ENCODE measurements at places on chromosomes 11 and 22. TPM values are rescaled to one million over a fixed set of nuclear protein-coding genes. Genes with fewer than 3 reads are reported as not detected.

DNA sequence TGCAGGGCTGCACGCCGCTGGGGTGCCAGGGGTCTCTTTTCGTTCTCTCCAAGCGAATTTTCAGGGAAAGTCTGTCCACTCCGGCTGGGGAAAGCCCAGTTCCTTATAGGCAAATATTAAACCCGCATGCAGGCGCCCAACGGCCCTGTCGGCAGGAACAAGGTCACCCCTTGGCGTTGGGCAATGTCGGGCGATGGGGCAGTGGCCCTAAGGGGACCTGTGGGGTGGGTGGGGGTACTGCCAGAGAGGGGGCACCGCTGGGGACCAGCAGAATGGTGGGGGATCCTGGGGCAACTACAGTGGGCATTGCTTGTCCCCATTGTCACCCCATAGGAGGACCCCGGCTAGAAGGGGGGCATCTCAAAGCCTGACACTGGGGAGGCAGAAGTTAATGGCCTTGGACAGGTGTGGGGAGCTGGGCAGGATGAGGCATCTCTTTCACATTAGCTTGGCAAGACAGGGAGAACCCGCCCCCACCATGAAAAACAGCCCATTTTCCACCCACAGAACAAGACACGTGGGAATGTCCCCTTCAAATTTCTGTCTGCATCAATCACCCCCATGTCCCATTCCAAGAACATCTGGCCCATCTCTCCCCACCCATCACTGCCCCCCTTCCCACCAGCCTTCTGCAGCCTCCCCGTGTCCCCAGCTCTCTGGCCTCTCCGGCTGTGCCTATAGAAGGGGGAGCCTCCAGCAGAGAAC lies 5.5 kb upstream of the IGF2 start:
- DNase-seq: no peak

DNA sequence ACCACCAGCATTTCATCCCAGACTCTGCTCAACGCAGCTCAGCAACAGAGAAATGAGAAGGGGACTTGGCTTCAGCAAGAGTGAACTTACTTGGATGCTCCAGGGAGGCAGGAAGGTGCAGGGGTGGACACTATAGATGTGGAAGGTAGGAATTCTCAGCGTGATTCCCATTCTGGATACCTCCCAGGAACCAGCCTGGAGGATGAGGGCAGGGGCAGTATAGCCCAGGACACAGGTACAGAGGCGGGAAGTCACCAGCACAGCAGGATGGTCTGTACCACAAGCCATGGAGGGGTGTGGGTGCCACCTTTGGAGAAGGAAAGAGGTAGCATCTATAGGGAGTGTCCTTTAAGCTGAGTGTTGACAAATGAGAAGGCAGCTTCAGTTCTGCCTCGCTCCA lies 1275.2 kb downstream of the TBC1D22A start:
- no peak for DNase-seq

DNA sequence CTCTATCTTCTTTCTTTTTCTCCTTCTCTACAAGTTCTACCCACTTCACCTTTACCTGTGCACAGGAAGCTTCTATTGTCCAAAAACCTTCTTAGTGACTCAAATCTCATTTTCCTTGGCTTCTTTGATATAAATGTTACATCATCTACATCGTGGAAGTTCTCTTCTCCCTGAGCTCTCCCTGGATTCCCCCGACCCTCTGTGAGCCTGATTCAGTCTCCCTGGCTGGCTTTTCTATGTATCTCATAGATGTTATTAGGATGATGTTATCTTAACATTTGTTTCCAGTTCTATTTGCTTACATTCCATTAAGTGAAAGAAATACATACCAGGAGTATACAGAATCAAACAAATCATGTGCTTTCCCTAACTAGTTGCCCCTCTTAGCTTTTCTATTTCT lies 235.8 kb upstream of the PITPNB start:
- DNase-seq: no peak

DNA sequence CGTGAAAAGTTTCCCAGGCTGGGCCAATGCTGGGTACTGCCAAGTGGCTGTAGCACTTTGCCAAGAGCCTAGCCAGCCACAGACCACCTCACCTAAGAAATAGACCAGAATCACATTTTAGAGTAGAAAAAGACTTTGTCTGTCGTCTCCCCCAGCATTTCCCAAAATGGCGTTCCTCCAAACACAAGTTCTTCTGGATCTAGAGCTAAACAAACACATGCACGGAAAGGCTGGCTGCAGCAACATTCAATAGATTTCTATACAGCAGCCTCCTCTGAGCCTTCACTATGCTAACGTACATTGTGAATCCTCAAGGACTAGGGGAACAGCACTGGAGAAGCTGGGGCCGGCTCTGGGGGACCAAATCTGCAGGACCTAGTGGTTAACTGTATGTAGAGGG lies 65.0 kb downstream of the EFCAB6 start:
- no peak for DNase-seq

DNA sequence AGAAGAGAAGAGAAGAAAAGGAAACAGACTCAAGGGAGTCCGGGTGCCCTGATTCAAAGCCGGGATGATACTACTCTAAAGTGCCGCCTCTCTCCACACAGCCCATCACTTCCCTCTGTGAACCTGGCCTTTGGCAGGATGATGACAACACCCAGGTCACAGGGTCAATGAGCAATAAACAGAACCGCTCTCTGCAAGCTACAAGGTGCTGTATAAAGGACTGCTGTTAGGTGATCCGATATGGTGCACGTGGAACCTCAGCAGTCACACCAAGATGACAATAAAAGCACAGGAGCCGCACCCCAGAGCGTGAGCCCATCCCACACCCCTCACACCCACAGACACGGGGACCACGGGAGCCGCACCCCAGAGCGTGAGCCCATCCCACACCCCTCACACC lies 10.7 kb downstream of the TTLL1 start:
- no peak for DNase-seq

DNA sequence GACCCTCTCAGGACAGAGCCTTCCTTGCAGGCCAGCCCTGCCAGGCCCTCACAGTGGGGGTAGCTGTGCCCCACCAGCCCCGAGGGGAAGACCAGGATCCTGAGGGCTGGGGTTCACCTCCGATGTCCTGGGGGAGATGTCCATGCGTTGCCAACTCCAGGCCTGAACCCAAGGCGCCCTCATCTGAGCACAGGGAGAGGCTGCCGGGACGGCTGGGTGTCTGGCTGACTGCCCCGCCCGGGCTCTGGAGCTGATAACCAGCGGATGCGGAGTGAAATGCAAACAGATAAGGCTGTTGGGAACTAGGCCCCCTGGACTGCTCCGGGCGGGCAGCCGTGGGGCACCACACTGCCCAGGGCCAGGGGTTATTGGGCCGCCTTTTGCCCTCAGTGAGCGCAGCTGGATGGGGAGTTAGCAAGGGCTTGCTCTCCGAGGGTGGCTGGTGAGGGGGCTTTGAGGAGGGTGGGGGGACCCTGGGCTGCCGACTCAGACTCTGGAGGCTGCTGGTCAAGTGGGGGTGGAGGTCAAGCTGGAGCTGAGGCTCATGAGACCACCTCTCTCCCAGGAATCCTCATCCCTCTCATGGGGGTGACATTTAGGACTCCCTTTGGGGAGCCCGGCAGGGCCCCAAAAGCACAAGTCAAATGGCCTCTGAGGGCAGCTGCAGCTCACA lies 5.6 kb upstream of the MUC6 start:
- DNase-seq: no peak

GRCh38 chr22:49588739-49589138 lies 238.9 kb downstream of the BRD1 start:
- no peak for DNase-seq

DNA sequence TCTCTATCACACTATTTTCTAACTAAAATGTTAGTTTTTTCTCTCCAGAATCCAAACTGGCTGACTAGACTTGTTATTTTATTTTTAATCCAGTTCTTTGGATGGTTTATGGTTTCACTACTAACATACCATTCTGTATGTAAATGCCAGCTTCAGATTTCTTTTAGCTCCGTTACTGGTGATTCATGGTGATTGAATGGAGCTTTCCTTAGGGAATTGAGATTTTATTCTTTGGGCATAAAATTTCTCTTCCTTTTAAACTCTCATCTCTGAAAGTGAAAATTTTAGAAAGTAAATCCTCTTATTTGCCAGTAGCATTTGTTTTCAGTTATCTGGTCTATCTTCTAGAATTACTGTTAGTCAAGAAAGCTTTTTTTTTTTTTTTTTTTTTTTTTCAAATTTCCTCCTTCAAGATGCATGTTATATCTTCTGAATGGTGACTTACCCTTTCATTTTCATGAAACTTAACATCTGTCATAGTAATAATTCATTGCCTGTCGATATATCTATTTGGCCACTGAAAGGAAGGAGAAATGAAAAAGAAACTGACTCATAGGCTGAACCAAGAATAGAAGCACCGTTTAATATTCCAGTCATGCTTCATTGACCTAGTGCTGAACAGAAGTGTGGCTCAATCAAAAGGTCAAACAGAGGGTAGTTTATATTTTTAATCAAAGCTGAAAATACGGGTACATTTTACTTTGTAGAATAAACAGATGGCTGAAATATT lies 6.4 kb downstream of the ENDOD1 start:
- peak; percentile 87 for DNase-seq

GRCh38 chr11:27348340-27348873 lies 14.6 kb downstream of the CCDC34 start:
- no peak for DNase-seq

DNA sequence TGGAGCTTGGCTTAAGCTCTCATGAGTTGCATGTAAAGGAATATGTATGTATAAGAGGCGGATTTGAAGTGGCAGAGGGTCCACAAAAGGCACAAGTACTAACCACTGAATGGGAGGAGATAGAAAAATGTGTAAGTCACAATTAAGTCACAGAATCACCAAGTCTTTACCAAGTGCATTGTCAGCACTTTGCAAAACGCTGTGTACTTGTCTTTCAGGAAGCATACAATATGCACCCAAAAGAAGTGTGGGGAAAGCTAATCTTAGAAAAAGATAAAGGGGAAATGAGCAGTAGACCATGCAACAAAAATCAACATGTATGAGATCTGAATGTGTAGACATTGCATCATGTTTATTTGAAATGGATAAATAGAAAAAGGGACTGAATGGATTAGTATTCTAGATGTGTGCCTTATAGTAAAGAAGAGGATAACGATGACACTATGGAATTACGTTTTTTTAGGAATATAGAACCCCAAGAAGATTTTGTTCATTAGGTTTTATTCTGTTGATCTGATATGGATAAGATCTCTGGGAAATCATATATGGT lies 4.5 kb downstream of the CNTF start:
- DNase-seq: no peak

- DNase-seq: peak; percentile 52
Measured at GRCh38 chr11:47928426-47928825, 51.9 kb upstream of the PTPRJ start.

GRCh38 chr22:39932918-39933649 lies 27.1 kb upstream of the TMA7B start:
- peak; percentile 87 for DNase-seq

GRCh38 chr22:19943082-19944026 lies 1.7 kb upstream of the TXNRD2 start:
- DNase-seq: no peak

CSNK2A3 gene
- total RNA-seq: 0.56 TPM

OR10D3 gene
- not detected for total RNA-seq
